H9 (cell line): ENCODE measurements at places on chromosomes 6 and 20.

DNA sequence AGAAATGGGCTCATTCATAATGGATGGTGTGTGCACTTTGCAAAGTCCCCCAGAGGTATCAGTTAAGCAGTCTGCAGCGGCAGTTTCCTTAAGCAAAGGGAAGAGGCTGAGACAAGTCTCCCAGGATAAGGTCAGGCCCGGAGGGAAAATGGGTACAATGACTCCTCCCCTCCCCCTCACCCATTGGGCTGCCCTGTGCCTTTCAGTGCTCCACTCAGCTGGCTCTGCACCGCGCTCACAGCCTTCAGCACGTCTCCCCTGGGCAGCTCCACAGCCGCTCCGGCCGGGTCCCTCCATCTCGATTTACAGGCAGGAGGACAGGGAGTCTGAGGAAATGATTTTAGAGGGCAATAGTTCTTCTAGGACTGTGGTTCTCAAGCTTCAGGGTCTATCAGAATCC, 264.8 kb downstream of the LRFN2 start:
- peak; percentile 52 for DNase-seq

DNA sequence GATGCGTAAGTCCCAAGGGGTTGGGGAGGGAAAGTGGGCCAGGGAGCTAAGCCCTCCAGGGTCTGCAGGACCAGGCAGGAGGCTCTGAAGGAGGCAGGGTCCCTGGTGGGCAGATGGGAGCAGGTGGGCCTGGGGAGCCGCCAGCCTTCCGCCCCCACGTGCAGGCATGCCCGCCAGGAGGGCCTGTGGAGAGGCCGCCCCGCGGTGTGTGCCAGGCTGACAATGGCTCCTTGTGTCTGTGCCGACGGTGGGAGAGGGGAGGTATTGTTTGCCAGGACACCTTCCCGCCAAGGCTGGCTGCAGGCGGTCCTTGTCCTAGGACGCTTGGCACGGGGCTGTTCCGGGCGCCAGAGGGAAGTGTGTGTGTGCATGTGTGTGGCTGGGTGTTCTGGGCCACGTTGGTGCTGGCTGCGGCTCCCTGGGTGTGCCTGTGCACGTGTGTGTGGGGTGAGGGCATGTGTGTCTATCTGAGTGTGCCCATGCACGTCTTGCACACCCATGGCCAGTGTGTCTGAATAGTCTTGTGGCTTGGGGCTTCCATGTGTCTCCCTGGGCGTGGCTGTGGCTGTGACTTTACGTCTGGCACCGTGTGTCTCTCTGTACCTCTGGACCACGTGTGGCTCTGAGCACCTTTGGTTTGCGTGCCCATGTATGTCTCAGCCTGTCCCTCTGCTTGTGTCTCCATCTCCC, 153.0 kb downstream of the CEBPB start:
- no peak for DNase-seq

DNA sequence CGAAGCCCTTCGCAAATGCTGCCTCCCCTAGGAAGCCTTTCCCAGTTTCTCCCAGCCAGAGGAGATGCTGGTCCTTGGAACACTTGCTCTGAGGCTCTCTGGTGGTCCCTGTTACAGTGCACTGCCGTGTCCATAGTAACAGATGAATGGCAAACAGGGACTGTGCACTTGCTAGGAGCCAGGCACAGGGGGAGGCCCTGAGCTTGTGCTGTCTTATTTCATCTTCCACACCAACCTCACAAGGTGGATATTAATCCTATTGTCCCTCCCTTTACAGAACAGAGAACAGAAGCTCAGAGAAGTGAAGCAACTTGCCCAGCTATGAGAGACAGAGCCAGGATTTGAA, 19.0 kb downstream of the SRC start:
- no peak for DNase-seq

- peak; percentile 25 for DNase-seq
Measured at GRCh38 chr20:25453035-25453810, 45.8 kb downstream of the GINS1 start.

DNA sequence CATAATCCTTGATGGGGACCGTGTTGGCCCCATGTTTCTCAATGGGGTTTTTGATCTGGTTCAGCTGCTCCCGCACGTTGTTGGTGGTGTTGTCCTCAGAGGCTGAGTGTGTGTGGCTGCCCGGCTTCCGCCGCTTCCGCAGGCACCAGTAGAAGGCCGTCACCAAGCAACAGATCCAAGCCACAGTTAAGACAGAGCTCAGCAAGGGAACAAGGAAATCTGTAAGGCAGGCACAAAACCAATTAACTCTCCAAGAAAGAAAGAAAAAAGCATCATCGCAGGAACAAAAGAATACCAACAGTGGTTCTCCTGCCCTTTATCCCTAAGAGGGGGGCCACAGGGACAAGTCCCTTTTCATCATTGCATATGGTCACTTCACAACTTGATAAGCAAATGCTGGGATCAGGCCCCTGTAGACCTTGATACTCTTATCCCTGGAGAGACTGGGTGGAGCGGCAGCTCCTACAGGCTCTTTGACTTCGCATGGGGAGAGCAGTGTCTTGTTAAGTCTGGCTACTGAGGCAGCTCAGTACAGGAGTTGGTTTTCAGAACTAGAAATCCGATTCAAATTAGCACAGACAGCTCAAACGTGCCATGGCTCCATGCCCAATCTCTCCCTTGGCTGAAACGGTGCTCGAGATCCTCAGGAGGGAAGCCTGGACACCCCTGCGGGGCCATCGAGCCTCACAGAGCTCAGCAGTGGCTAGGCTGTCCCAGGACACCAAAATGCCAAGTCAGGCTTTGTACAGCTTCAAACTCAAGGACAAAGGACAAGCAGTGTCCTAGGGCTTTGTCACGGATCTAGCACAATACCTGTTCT, 33.9 kb downstream of the JAG1 start:
- DNase-seq = no peak

- no peak for DNase-seq
Measured at GRCh38 chr6:38836585-38836984, 121.5 kb downstream of the DNAH8 start.

GRCh38 chr6:19964115-19964514, 126.9 kb downstream of the ID4 start:
- no peak for DNase-seq

DNA sequence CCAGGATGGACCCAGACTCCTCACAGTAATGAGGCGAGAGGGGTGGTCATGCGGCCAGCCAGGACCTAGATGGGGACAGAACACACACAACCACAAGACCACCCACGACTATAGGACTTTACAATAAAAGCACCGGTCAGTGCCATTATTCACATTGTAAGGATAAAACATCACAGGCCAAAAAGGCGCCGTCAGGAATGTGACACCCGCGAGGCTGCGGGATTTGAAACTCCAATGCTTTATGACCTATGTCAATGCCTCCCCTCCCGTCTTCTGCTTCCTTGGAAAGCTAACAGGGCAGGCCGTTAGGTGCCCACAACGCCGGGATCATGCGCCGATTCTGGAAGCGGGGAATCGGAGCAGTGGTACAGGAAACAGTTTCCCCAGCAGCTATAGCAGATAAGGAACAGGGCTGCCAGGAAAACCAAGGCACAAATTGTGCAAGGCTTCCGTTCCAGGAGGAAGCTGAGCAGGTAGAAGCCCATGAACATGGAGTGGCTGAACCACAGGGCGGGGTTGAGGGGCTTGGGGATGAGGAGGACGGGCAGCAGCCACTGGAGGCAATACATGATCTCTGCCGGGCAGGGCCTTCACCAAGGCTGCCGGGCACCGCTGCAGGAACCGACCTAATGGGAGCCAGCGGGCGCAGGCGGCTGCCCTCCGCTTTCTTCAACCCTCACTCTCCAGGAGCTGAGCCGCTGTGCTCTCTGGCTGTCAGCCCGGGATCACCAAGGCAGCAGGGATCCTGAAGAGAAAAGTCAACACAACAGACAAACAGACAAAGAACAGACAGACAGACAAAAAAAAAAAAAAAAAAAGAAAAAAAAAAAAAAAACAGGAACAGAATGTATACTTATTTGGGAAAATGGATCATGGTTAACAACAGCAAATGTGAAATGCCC, 2.2 kb upstream of the NNAT start:
- DNase-seq = no peak

DNA sequence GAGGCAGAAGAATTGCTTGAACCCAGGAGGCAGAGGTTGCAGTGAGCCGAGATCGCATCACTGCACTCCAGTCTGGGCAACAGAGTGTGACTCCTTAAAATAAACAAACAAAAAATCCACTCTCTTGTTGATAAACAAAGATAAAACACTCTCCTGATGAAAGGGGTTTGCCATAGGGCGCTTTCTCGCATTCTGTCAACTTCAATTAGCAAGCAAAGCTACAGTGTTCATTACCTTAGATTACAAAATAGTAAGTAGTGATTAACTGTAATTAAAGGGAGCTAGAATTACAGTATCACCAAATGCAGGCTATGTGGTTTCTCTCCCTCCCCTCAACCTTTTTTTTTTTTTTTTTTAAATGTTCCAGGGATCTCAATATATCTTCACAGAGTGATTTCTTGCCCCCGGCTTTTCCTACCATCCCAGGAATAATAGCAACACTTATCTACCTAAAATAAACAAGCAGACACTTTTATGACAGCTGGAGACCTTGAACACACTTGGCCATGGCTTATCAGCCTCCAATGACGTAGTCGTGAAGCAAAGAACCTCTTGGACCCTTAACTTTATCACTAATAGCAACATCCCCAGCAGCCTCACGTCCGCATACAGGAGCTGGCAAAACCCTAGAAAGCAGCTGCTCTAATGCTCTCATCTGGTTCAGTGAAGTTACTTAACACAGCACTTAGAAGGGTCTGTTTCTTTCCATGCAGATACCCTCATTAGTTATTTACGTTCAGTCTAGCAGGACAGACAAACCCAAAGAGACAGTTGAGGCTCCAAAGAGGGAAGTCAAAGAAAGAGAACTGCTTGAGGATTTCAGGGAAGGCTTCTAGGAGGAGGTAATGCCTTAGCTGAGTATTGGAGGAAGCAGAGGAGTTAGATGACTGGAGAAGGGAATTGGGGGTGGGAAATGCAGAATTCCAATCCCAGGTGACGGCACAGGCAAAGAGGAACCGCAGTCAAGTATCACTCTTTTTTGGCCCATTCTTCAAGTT, 37.9 kb upstream of the NEDD9 start:
- no peak for DNase-seq
